ENCODE measurements at places on chromosomes 6 and 20. TPM values are rescaled to one million over a fixed set of nuclear protein-coding genes. Genes with fewer than 3 reads are reported as not detected.

RAET1E gene
- not detected for polyA plus RNA-seq

B3GAT2 gene
- 0.03 TPM for polyA plus RNA-seq

GRCh38 chr20:53934421-53935343 lies 135.7 kb downstream of the BCAS1 start:
- peak; percentile 84 for DNase-seq

DNA sequence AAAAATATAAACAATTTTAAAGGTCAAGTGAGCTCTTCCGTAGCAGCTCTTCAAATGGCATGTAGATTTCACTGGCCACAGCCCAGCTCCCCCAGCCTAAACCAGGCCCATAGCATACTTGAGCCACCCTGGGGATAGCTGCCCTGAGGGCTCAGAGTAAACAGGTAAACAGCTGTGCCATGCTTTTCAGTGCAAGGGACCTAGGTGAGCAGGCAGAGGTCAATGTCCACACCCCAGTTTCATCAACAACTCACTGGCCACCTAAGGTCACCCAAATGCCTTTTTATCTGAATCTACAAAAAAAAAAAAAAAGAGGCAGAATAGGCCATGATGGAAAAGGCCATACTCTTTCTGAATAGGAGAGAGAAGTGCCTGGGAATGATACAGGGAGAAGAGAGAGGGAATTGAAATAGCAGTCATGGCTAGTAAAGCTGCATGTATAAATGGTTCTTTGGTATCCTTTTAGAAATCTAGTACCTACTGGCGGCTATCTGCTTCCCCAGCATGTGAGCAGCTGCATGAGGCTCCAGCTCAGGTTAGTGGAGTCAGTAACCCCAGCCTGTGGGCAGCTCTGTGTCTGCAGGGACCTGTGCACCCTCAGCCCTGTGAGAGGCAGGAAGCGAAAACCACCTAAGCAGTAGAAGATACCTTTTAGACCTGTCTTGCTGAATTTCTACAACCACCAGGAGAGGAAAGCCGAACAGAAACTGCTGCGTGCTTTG lies 77.0 kb downstream of the FOXA2 start:
- DNase-seq, result no peak

GRCh38 chr6:5673019-5673790 lies 333.5 kb downstream of the NRN1 start:
- no peak for DNase-seq
